CD4-positive, alpha-beta T cell treated with Interleukin-12 subunit alpha and Interleukin-12 subunit beta, for 1 hour (primary cell): ENCODE measurements at places on chromosomes 11 and 22.

DNA sequence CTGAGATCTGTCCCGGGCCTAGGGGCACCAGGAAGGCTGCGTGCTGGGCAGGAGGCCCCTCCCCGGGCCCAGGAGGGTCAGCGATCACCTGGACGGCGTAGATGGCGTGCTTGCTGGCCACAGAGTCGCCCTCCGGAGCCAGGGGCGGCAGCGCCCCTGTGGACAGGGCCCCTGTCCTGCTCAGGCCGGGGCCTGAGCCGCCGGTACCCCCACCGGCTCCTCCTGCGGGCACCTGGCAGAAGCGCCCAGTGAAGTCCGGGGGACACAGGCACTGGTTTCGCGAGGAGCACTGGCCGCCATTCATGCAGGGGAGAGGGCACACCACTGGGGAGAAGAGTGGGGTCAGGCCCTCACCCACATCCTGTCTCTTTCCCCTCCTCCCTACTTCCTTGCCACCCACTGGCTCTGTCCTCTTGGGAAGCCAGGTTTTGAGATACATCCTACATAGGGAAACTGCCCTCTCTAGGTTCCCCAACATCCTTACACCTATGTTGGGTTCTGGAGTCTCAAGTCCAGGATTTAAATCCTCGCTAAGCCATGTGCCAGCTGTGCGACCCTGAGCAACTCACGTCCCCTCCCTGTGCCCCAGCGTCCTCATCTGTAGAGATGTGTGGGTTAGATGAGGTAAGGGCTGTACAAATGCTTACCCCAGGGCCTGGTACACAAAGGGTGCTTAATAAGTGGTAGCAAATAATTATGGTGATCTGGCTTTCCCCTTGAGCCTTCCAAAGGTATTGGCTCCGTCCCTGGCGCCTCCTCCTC is 3.9 kb downstream of the LTBP3 start:
- no peak for DNase-seq

DNA sequence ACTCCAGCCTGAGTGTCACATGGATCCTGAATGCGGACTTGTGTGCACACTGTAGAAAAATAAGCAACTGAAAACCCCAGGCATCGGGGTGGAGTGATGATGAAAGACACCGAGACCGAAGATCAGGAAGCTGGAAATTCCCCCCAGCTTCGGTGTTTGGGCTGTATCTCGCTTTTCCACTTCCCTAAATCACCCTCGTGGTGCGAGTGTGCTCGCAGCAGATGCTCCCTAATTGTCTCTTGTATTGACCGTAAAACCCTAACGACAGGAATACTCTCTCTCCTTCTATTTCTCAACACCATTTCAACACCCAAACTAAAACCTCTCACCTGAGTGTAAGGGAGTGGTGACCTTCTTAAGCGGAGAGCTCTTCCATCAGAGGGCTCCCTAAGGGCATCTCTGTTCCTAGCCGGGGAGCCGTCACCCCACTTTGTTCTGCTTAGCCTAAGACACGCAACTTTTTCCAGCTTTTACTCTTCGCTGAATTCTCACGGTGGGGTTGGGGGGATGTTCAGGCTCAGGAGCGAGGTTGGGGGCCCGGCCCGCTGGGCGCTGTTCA is 635 bp upstream of the GRK3 start:
- peak; percentile 32 for DNase-seq

- no peak for DNase-seq
Measured at GRCh38 chr11:36012979-36013378, 69.1 kb downstream of the LDLRAD3 start.

DNA sequence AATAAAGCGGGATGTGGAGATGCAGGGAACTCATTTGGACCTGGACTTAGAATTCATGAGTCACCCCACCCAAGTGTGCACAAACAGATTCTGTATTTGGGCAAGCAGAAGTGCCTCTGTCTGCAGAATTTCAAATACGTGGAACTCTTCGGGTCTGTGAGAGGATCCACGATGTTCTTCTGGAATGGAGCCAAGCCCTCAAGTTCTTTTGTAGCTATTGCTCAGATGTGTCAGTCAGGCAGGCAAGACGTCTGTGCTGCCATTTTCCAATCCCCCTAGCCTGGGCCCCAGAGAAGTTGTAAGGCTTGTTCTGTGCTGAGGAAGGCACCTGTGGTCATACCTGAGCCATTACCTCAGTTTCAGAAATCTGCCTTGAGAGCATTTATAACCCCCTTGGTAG is 132.8 kb upstream of the RASSF10 start:
- no peak for DNase-seq

DNA sequence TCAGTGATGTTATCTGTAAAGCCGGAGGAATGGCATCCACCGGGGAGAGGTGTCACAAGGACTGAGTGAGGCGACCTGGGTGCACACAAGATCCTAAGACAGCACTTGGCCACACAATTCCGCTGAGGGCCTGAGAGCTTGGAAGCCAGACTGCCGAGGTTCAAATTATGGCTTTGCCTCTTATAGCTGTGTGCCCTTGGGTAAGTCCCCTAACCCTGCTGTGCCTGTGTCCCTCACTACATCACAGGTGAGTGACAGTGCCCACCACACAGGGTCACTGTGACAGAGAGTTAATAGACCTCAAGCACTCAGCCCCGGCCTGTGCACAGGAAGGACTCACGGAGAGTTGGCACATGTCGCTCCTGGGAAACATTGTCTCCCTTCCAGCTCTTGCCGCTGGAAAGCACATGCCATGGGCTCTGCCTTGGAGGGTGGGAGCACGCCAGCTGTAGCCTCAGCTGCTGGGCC is 592 bp downstream of the RHOD start:
- DNase-seq, result no peak

GRCh38 chr11:76095891-76096290 is 110.4 kb downstream of the WNT11 start:
- no peak for DNase-seq

DNA sequence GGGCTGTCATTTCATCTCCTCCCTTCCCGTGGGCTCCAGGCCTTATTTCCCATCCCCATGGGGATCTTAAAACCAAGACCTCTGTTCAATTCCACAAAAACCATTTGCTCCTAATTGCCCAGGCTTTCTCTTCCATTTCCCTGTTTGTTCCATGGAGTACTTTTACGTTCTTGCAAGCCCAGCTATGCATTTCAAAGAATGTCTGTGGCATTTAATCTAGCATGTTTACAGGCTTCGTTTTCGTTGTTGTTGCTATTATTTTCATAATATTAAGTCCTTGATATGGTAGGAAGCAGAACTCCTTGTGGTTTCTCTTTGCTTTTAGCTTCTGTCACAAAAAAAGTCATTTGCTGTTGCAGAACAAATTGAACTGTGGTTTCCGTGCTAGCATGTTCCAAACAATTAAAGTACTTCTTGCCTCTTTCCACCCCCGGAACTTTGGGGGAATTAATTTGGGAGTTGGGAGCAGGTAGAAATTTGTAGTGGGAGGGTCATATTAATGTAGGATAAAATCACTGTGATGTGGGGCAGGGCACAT is 68.1 kb upstream of the SLC22A12 start:
- DNase-seq, result no peak

- no peak for DNase-seq
Measured at GRCh38 chr11:6725386-6725896, 42.3 kb upstream of the MRPL17 start.

GRCh38 chr11:27357250-27357649 is 5.8 kb downstream of the CCDC34 start:
- no peak for DNase-seq

GRCh38 chr22:49966774-49967705 is 6.5 kb downstream of the PIM3 start:
- peak; percentile 27 for DNase-seq

DNA sequence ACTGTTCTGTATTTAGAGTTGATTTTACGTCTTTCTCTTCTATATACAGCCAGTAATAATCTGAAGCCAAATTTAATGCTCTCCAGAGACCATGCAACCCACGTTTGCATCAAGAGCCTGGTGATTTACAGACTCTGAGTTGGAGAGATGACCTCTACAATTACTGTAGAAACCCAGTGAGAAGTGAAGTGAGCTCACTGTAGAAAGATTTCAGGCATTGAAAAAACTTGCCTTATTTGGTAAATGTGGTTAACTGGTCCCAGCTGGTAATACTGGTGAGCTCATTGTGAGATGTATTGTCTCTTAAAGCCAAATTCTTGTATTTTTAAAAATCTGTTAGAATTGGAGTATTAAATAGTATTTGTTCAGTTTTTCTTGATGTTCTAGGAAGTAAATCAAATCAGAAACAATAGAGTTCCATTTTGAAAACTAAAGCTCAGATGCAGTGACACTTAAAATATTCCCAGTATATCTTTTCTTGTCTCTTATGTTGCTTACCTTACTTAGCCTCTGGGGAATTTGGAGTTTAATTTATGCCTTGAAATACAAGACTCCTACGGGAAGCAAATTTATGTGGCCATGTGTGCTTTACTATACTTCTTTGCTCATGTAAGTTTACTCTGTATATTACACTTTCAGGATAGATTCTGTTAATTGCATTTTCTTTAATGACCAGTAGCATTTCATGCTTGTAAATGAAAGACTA is 189.9 kb downstream of the ARHGAP42 start:
- no peak for DNase-seq

DNA sequence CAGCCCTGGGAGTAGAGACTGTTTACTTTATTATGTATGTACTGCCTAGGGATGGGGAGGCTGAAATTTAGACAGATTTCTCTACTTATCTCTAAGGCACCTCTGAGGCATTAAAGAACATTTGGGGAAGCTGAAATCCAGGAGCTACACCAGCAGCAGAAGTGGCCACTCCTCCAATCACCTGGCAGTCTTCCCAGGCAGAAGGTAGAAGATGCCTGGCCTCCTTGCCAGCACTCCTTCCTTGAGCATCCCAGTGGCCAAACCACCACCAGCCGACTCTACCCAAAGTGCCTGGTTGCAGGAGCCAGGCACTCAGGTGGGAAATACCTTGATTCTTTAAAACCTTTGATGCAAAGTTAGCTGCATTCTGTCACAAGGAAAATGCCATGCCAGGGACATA is 1.9 kb upstream of the FAT3 start:
- DNase-seq, result no peak

DNA sequence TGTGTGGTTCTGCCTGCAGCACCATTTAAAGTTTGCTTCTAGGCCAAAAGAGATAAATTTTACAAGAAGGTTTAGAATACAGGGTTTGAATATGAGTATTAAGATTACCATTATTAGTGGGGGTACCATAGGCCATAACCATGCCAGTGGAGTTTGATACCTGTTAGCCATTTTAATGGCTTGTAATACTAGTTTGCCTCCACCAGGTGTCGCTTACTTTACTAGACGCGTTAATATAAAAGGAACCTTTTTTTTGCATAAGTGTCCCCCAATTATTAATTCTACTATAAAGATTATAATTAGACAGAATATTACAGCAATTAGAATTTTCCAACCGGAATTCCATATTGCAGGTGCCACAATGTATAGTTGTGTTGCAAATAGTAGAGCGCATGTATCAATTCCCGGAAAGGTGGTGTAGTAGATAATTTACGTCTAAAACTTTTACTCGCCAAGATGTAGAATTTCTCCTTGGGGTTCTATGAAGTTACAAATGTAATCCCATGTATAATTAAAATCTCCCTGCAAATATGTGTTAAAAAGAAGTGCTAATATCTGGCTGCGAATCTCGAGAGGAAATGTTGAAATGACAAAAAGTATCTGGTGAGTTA is 16.1 kb downstream of the MS4A6E start:
- DNase-seq, result peak; percentile 23

DNA sequence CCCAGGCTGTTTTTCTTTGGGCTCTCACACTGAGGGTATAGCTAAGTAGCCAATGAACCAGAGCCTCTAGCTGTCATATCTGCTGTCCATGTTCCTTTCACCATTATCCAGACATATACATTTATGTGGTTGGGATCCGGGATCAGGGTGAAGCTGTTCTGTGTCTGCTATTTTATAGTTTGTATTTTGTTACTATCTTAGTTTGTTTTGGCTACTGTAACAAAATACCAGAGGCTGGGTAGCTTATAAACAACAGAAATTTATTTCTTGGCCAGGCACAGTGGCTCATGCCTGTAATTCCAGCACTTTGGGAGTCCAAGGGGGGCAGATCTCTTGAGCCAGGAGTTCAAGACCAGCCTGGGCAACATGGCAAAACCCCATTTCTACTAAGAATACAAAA is 40.5 kb upstream of the CABP7 start:
- no peak for DNase-seq

- no peak for DNase-seq
Measured at GRCh38 chr11:44261800-44262591, 47.9 kb downstream of the ALX4 start.

DNA sequence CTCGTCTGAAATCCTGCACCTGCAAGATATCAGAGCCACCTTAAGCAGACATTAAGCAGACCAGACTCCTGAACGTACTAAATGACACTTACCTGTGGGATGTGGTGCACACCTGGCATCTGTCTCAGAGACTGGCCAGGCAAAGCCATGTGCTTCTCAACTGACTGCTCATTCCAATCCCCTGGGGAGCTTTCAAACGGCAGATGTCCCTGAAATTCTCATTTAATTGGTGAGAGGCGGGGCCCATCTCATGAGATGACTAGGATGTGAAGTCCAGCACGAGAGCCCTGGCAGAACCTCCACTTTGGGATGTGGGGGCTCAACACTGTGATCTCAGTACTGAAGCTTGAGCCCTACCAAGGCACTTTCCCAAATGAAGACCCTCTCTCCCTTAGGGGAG is 84.9 kb upstream of the HMGXB4 start:
- DNase-seq, result no peak

GRCh38 chr11:46733234-46733633 is 14.2 kb downstream of the F2 start:
- no peak for DNase-seq

- DNase-seq, result no peak
Measured at GRCh38 chr22:43017525-43018460, 2.8 kb upstream of the PACSIN2 start.

DNA sequence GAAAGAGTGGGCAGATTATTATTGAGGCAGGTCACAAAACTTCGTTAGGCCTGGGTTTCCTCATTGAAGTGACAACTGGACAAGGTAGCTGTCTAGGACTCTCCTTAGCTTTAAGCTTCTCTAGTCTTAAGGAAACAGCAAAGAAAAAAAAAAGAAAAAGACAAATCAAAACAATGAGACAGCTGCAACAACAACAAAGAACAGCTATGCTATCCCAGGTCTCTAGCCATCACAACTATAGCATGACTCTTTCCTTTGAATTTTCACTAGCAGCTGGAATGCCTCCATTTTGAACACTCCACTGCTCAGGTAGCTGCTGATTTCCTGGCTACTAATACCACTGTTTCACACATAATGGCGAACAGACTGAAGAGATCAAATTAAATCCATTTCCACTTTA is 302.4 kb upstream of the SORL1-AS1 start:
- DNase-seq, result no peak

DNA sequence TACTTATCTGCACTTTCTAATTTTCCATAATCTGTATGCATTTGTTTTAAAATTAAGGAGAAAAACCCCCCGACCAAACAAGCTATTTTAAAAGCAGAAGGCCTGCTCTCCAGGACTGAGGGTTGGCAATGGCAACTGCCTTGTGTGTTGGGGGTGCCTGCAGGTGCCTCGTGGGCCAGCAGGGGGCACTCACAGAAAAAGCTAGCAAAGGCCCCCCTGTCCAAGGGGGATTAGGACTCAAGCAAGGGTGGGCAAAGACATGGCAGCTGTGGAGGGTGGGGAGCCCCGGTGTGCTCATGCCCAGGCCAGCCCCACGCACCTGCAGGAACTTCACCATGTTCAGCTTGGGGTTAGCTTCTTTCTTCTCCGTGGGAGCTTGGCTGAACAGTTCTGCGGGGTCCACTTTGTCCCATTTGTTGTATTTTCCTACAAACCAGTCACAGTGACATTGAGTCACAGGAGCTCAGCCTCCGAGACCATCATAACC is 10.3 kb downstream of the TOP3B start:
- peak; percentile 53 for DNase-seq
